ENCODE measurements at places on chromosomes 6 and 20.

DNA sequence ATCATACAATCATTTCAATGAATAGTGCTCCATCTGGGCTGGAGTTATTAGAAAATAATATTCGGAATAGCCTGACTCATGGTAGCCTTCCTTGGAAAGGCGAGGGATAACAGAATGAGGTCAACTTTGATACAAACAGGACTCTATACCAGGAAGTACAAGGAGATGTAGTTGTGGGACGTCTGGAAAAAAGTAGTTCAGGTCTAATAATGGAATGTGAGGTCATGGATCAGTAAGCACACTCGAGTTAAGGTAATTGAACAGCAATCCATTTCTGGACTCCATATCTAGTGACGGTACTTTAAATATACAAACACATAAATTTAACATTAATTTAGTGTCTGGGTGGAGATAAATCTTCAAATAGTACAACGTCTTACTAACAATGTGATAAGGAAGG lies 1204.0 kb upstream of the ADGRB3 start:
- DNase-seq: no peak

DNA sequence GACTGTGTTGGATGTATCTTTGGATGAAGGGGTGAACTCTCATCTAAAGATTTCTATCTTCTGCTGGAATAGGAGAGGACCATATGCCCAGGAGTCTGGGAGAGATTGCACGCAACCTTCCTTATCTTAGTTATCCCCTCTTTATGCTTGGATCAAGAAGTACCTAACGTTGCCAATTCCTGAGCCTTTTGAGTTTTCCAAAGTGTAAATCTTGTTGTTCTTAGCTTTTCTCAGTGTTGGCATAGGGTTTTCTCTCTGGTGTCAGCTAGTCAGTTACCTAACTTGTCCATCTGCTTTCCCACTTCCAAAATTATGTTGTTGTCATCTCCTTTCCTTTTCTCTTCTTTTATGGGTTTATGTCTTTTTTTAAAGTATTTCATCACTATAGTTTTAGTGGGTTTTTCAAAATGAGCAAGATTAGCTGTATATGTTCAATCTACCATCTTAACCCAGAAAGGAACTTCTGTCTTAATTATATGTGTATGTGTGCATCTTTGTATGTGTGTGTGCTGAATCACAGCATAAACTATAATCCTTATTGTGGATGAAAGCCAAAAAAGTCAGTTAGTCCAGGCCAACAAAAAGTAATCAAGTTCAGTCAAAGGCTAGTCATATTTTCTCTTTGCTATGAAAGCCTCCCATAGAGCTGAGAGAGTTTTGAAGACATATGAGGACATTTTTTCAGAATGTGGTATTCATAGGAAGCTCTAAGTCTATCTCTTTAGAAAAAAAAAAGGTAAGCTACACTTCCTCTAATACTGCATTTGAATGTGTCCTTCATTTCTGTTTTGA lies 72.1 kb downstream of the KHDC1L start:
- DNase-seq: no peak

DNA sequence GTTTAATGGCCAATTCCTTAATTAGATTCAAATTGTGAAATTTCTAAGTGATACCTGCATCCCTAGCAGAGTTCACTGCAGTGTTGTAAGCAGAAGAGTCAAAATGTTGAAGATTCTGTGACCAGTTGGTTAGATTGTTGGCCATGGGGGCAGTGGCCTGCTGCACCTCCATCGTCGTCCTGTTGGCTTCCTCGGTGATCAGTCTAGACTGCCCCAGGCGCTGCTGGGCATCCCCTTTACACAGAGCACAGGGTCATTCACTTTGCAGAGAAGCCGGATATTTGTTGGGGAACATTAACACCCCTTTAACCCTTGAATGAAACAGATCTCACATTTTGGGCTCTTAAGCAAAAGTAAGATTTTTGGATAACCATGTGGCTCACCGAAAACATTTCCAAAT lies 60.7 kb downstream of the FAM229B start:
- DNase-seq: no peak

DNA sequence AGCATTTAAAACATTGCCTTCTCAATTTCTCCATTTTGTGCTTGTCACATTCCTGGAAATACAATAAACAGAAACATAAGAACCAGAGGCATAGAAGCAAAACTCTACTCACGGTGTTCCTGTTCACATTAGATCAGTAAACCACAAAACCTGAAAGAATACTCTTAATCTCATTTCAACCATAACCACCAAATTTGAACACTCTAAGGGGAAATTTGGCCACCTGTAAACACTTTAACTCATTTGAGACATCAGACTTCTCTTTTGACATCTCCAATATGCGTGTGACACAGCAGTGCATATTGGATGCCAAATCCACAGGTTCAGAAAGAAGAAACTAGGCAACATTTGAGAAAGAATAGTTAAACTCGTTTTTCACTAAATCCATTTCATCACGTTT lies 153.8 kb upstream of the IRAK1BP1 start:
- no peak for DNase-seq

GRCh38 chr6:13277231-13277630 lies 51.1 kb downstream of the TBC1D7 start:
- DNase-seq: no peak

- DNase-seq: no peak
Observed at GRCh38 chr6:165484178-165484889, 174.9 kb upstream of the C6orf118 start.

GRCh38 chr6:85983032-85983659 lies 340.5 kb upstream of the SYNCRIP start:
- no peak for DNase-seq

- DNase-seq: no peak
Observed at GRCh38 chr6:5076931-5077330, 8.2 kb upstream of the PPP1R3G start.

- no peak for DNase-seq
Observed at GRCh38 chr6:41596096-41596685, 42.1 kb upstream of the MDFI start.

GRCh38 chr6:122268394-122268793 lies 131.1 kb upstream of the HSF2 start:
- no peak for DNase-seq

DNA sequence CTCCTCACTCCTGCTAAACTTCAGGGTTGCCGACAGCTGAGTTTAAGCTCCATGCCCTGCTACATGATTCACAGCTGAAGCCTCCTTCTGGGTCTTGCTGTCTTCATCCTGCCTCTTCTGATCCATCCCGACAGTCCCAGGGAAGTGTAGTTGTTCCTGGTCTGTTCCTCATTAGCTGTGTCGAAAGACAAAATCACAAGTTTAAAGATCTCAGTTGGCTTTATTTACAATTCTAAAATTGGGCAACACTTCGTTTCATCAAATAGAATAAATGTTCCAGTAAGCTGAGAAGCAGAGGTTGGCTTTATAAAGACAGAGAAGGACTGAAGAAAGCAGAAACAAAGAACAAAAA lies 4.1 kb upstream of the SLC2A10 start:
- DNase-seq: no peak

DNA sequence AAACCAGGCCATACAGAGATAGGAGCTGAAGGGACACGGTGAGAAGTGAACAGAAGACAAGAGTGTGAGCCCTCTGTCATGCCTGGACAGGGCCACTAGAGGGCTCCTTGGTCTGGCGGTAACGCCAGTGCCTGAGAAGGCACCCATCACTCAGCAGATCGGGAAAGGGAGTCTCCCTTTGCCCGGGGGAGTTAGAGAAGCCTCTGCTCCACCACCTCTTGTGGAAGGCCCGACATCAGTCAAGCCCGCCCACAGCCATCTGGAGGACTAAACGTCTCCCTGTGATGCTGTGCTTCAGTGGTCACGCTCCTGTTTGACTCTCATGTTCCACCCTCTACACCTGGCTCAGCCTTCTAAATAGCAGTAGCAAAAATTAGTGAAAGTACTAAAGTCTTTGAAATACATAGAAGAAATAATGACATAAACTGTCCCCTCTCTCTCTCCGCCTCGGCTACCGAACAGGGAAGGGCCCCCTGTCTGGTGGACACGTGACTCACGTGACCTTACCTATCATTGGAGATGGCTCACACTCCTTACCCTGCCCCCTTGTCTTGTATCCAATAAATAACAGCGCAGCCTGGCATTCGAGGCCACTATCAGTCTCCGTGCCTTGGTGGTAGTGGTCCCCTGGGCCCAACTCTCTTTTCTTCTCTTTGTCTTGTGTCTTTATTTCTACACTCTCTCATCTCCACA lies 66.7 kb downstream of the RPP21 start:
- DNase-seq: no peak

GRCh38 chr20:47215653-47216397 lies 140.7 kb downstream of the ZMYND8 start:
- DNase-seq: no peak

GRCh38 chr20:1015181-1015580 lies 13.1 kb upstream of the RSPO4 start:
- DNase-seq: no peak

- DNase-seq: no peak
Observed at GRCh38 chr20:44965651-44966029, 672 bp upstream of the STK4 start.

DNA sequence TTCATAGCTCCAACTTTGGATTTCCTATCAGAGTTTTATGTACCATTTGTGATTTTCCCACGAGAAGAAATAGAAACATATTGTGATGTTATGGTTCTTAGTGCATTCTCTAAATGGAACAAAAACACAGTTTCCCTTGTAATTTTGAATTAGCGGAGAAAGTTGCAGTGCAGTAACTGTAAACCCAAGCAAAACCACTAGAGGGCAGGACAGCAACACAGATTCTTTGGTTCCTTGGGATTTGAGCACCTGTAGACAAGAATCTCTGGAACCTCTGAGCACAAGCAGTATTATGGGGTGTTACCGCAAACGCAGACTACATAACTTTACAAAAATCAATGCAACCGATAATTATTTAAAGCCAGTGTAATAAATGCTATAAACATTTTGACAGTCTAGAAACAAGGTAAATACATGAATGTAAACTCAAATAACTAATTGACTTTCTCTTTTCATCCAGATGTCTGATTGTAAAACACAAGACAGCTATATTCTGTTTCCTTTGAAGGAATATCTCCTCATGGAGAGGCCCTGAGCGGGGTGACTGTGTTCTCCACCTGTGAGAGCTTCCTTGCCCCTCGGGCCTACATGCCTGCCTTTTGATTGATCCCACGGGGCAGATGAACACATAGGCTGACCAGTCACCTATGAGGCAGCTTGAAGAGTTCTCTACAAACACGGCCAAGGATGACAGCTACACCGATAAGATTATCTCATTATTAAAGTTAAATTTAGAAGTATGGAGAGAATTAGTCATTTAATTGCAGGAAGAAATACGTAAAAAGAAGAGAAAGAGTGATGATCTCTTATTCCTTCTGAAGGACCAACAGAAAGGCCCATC lies 67.5 kb upstream of the COL21A1 start:
- no peak for DNase-seq

GRCh38 chr6:26056583-26057350 lies 30.5 kb upstream of the HFE start:
- DNase-seq: no peak

DNA sequence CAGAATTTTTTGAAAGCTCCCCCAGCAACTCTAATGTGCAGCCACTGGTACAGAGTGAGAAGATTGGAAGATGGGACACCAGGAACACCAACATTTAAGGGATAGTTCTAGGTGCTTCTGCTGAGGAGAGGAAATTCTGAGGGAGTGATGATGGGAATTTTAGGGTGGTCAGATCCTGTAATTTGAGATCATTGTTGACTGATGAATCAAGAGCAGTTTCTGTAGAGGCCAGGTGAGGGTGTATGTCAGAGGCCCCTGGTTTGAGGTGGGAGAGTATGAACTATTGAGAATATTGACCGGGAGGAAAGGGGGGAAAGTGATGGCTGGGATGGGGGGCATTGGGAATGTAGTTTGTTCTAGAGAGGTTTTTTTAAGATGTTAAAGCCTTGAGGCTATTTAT lies 47.2 kb downstream of the PTPRA start:
- no peak for DNase-seq

GRCh38 chr6:136024711-136025110 lies 173.2 kb downstream of the PDE7B start:
- DNase-seq: no peak

DNA sequence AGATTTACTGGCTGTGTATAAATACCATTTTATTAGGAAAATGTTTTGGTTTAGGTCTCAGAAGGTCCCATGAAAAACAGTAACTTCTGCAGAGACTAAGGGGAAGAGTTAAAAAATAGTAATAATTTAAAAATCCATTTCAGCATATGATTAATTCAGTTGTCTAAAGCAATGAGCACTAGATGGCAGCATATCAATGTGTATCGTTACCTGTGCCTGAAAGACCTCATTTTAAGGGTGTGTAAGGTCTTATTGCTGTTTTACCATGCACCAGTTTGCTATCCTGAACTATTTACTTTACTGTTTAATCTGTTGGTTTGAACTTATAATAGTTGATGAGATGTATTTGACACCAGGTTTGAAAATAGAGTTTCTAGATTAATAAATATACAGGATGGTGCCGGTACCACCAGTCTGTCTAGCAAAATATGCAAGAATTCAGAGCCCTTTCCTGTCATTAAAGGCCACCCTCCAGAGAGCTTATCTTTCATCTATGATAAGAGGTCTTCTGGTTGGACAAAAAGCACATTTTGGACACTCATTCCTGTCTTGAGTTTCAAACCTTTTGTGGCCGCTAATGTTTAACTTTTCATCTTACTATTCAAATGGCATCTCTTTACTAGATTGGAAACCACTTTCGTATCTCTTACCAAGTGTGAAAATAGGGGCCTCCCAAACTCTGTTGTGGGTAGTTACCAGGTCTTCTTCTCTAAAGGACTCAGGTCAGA lies 8.9 kb upstream of the AHI1 start:
- no peak for DNase-seq

- DNase-seq: no peak
Observed at GRCh38 chr6:22432060-22432459, 135.2 kb upstream of the PRL start.

GRCh38 chr6:4176907-4177306 lies 41.5 kb upstream of the ECI2 start:
- no peak for DNase-seq

GRCh38 chr6:136736281-136736960 lies 55.9 kb downstream of the MAP3K5 start:
- no peak for DNase-seq

DNA sequence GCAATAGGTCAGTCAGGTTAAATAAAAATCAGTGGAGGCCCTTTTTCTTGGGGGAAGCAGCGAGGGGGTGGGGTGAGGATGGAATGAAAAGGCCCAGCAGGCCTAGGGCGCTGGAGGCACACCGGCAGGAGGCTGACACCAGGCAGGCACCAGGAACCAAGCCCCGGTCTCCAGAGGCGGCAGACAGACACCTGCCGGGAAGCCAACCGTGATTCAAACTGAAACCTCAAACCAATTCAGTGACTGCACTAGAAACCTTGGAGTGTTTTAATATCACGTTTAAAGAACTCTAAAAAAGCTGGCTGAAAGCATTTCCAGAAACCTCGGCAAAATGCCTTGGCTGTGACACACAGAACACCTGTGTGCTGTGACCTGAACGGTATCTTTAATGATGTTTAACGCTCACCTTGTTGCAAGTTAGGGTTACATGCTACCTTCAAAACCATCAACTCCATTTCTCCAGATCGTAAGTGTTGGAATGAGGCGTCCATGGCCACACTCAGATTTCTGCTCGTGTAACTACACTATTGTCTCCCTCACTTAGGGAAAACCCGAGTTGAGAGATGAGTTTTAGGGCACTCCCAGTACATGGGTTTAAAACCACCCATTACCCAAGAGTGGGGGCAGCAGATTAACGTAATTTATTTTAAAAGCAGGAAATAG lies 27.2 kb downstream of the DIDO1 start:
- peak; percentile 57 for DNase-seq
